ENCODE measurements at places on chromosomes 16 and 17. TPM values are rescaled to one million over a fixed set of nuclear protein-coding genes. Genes with fewer than 3 reads are reported as not detected.

TMIGD1 gene
- total RNA-seq, result not detected

MAPT gene
- total RNA-seq, result 0.29 TPM

BAHCC1 gene
- total RNA-seq, result 11.2 TPM

DYNLRB2 gene
- total RNA-seq, result not detected

KRTAP2-3 gene
- not detected for total RNA-seq

SEZ6 gene
- total RNA-seq, result not detected

GFAP gene
- under 0.01 TPM for total RNA-seq

DNA sequence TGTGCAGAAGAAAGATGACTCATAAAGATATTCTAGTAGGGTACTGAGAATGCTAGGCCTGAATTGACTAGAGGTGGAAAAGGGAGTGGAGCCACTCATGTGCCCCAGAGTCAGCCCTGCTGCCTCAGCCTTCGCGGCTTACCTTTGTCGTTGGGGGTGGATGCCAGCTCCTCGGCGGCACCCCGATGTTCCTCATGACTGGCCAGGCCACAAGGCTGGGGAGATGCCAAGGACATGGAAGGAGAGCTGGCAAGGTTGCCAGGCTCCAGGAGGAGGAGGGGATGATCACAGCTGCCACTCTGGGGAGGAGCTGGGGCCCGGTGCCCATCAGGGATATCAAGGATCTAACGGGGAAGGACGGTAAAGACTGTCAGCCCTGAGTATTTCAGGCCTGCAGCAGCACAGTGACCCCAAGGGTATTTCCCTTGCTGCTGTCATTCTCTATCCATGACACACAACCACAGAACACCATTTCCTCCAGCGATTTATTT is 9.7 kb upstream of the SLC35B1 start:
- DNase-seq, result no peak

GRCh38 chr16:70805380-70805779 is 4.4 kb upstream of the VAC14 start:
- DNase-seq, result peak; percentile 44

DNA sequence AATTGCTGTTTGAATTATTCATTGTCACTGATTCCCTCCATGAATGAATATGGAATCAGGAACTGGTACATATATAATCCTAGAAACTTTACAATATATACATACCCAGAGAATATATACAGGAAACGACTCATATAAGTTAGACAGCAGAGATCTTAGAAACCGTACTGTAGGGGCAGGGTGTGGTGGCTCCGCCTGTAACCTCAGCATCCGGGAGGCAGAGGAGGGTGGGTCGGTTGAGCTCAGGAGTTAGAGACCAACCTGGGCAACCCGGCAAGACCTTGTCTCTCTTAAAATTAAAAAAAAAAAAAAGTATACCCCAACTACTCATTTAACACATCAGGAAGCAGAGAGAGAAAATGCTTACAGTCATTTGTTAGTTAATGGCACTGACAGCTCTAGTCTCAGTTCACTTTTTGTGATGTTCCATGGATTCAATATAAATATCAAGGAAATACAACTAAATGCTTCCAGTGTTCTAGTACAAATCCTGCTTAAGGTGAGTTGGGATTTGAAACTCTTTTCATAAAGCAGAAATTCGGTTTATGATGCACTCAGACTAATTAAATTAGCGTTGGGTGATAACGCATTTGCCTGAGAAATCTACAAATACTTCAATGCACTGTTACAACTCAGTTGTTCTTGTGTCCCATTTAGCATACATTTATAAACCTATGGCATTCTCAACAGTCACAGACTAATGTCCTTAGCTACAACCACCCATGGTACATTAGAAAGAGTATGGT is 5.6 kb downstream of the GLG1 start:
- no peak for DNase-seq

- DNase-seq, result peak; percentile 86
Measured at GRCh38 chr16:2999929-3000328, 12.8 kb upstream of the CLDN9 start.

GRCh38 chr16:83878838-83879237 is 20.1 kb upstream of the MLYCD start:
- peak; percentile 77 for DNase-seq

DNA sequence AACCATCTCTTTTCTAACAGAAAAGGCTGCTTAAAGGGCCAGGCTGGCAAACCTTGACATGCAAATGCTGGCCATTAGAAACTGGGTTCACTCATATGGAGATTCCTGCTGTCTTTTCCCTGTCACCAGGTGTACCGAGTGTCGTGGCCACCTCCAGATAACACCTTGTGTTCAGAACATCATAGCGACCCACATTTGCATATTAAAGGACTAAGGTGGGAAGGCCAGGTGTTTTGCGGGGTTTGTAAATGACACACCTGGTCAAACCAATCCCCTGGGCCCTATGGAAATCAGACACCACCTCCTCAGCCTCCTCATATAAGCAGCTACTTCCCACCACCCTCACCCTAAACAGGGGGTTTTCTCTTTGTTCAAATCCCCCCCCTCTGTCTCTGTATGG is 2.5 kb upstream of the AIPL1 start:
- DNase-seq, result no peak

DNA sequence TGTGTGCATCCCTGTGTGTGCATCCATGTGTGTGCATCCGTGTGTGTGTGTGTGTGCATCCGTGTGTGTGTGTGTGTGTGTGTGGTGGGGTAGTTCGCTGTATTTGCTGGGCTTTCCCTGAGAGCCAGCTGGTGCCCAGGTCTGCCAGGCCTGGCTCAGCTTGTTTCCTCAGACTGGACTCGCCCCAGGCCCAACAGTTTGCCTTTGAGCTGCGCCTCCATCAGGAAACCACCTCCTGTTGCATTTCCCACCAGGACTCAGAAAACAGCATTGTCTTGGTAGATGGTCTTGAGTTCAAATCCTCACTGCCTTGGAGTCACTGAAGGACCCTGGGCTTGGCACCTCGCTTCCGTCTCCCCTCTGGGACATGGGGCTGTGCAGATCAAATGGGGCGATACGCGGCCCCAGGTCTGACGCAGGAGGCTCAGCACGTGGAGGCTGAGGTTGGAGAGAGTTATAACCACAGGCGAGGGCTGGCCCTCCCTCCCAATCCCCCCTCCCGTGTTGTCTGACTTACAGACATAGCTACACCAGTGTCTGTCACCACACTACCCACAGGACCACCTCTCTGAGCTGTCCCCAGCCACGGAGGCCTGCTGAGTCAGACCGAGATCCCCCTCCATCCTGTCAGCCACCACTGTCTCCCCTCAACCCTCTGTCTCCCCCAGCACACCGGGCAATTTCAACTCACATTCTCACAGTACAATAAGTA is 4.7 kb downstream of the ITGAE start:
- DNase-seq, result peak; percentile 69

DNA sequence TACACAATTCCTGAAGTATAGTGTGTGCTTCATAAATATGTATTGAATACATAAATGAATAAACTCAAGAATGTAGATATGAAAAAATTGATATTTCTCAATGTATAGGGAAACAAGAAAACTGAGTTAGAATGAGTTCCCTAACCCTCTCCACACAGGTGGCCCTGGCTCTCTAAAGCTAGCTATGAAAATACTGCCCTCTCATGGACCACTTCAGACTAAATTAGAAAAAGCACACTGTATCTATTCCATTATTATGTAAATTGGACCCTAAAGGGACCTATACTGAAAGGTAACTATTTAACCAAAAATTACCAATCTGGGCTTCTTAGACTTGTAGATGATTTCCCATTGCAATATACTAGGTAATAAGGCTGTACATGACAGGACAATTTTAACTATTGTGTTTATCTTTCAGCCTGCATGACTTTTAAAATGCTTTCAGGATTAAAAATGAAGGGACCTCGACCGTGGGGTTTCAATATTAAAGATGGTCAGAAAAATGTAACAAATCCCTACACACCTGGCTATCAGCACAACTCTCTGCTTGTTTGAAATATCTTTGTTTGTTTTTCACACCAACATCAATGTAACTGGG is 672.5 kb upstream of the KIF2B start:
- DNase-seq, result no peak

DNA sequence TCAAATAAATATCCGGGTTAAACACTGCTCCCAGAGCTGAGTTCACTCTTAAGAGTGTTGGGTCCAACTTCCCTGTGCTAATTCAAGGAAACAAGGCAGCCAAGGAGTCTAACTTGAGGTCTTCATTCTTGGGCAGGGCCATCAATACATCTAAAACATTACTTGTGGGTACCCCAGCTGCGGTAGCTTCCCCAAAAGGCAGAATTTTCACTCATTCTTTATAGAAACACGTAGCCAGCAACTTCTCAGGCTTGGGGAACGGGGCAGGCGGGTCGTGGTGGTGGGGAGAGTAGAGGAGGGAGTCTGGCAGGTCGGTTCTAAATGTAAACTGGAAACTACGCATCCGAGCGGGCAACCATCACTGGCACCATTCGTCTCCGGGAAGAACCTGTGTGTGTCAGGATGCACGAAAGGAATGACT is 666 bp upstream of the METTL9 start:
- DNase-seq, result peak; percentile 75

- DNase-seq, result no peak
Measured at GRCh38 chr16:51490866-51491265, 339.8 kb upstream of the SALL1 start.

GRCh38 chr16:82152641-82153112 is 17.3 kb downstream of the MPHOSPH6 start:
- no peak for DNase-seq

DNA sequence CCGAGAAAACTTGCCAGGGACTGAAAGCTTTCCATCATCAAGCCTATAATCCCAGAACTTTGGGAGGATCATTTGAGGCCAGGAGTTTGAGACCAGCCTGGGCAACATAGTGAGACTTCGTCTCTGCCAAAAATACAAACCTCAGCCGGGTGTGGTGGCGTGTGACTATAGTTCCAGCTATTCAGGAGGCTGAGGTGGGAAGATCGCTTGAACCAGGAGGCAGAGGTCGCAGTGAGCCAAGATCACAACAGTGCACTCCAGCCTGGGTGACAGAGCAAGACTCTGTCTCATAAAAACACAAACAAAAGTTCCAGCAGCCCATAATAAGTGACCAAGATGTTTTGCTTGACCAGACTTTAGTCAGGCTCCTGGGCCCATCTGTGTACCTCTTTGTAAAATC is 1.9 kb downstream of the MEAK7 start:
- no peak for DNase-seq

DNA sequence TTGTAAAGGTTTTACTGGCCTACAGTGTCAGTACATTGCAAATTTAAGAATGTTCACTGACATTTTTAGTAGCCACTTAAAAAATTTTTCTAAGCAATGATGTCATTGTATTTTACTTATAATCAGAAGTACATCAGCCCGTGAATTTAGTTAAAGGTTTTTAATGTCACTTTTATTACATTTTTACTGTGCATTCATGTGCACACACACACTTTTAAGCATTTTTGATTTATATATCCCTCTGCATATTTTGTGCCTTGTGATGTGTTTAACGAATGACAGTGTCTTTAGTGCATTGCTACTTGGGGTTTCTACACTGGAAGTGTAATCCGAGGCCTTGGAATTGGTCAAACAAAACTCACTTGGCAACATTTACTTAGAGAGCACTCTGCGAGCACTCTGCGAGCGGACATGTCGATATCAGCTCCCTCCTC is 190.4 kb downstream of the WWOX start:
- no peak for DNase-seq

DNA sequence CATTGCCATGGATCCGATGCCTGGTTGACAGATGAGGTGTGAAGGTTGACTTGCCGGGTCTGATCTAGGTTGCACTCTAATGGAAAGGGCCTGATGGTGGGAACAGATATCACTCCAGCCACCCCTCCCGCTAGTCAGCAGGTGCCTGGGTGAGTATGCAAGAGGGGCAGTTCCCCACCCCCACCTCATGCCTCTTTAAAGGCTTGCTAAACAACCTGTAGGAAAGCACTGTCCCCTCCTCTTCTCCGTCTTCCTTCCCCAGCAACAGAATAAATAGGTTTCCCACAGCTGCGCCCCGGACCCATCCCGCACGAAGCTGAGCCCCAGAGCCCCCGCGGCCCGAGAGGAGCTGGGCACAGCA is 746 bp upstream of the TMEM132E start:
- DNase-seq, result peak; percentile 86

DNA sequence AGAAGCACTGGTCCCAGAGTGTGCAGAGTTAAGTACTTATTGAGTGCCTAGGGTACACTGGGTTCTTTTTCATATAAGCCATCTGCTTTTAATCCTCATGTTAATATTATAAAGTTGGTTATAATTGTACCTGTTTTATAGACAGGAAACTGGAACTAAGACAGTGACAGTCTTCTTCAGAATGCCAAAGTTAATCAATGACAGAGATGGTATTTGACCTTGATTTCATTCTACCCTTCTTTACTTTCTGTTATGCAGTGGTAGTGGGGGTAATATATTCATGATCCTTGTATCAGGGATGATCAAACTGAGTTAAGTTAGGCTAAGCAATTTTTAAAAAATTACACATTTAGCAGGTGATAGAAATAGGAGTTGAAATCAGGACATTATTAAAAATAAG is 108.6 kb upstream of the GOT2 start:
- DNase-seq, result no peak

GRCh38 chr17:18122990-18123753 is 14.6 kb downstream of the MYO15A start:
- no peak for DNase-seq

DNA sequence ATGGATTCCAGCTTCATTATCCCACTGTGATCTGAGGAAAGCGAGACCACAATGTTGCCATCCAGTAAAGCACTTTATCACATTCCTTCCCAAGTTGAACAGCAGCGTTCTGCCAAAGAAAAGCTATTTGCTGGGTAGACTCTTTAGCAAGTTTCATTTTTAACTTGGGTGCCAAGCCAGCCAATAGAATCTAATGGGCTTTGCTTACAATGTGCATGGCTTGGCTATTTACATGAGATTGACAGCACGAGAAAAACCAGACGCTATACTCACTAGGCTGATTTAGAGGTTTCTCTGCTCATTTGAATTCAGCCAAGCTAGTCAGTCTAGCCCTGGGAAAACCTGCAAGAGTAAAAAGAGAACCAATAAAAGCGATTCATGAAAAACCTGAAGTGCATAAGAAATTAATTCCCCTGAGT is 108.9 kb downstream of the CDH13 start:
- peak; percentile 77 for DNase-seq

DNA sequence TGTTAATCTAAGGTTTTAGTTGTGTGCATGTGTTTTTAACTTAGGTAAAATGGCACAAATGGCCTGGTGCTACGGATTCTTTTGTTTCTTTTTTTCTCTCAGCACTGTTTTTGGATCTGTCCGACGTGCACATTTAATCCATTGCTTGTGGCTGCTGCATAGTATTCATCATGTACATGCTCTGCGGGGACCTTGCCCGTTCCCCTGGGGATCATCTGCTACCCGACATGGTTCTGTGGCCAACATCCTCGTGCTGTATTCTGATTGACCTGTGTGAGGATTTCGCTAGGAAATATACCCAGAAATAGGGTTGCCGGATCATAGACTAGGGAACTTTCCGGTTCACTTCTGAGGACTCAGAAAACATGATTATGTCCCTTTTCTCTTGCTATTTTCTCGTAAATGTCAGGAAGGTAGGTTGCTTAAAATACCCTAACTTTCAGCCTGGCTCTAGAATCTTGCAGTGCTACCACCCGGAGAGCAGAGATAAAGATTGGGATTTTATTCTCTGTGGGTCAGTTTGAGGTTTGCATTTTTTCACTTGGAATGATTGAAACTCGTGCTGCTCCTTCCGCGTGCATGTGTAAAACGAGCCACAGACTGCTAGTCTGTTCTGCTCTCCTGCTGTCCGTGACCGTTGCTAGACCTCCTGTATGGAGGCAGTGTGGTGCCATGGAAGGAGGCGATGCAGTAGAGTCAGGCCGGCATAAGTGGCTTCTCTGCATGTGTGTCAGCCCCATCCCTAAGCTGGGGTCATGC is 42.9 kb downstream of the LDHD start:
- no peak for DNase-seq

GRCh38 chr17:81551458-81552243 is 502 bp downstream of the FAAP100 start:
- DNase-seq, result peak; percentile 95

Measured in osteoblast (primary cell).